ENCODE measurements at places on chromosomes 1 and 21.

DNA sequence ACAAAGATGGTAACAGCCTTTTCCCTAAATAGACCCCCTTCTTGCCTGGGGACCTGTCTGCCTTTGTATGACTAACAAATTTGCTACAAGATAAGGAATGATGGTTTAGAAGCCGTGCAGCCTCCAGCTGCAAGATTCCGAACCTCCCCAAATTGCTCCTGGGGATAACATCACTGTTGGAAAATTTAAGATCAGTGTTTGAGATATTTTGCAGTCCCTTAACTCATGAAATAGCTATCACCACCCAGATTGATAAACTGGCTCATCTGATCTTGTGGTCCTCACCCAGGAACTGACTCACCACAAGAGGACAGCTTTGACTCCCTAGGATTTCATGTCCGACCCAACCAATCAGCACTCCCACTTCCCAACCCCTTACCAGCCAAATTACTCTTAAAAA is 254.7 kb downstream of the USH2A start:
- DNase-seq, result no peak

GRCh38 chr1:9155879-9156278 is 27.0 kb upstream of the GPR157 start:
- DNase-seq, result no peak

- no peak for DNase-seq
Observed at GRCh38 chr21:45555251-45555556, 13.0 kb upstream of the SLC19A1 start.

GRCh38 chr1:178267646-178268094 is 173.8 kb downstream of the RASAL2 start:
- DNase-seq, result no peak

DNA sequence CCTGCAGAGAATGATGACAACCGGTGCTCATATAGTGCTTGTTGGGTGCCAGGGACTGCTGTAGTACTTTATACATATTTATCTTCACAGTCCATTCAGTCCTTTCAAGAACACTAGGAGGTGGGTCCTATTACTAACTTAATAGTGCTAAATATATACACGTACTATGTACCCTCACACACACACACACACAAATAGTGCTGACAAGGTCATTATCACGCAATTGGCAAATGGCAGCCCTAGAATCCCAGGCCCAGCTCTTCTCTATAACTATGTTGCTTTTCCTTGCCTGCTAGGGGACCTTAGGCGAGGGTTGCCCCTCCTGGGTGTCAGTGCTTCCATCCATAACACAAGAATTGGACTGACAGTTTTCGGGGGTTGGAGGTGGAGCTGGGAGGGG is 33.5 kb downstream of the TNFRSF8 start:
- no peak for DNase-seq

DNA sequence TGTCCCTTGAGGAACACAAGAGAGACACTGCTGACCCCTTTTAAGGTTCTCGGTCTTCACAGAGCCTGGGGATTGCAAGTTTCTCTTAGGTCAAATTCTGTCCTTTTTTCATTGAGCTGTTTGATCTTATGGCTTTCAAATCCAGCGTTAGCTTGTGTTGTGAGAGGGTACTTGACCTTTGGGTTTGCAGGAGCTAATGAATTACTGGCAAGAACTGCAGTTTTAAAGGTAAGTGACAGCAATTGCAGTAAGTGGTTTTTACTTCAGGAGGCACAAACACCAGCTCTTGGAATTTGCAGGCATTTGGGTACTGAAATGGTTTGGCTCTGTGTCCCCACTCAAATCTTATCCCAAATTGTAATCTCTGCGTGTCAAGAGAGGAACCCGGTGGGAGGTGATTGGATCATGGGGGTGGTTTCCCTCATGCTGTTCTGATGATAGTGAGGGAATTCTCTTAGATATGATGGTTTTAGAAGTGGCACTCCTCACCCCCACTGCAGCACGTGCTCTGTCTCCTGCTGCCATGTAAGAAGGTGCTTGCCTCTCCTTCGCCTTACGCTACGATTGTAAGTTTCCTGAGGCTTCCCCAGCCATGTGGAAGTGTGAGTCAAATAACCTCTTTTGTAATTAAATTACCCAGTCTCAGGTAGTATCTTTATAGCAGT is 134.5 kb upstream of the LYPLAL1 start:
- DNase-seq, result no peak

GRCh38 chr1:200179126-200179780 is 151.7 kb downstream of the NR5A2 start:
- no peak for DNase-seq

GRCh38 chr1:184604152-184604900 is 150.3 kb downstream of the EDEM3 start:
- DNase-seq, result no peak

- no peak for DNase-seq
Observed at GRCh38 chr1:22071511-22071910, 19.0 kb downstream of the CDC42 start.

GRCh38 chr1:21670059-21670881 is 1.1 kb upstream of the RAP1GAP start:
- DNase-seq, result no peak

GRCh38 chr1:167469280-167469965 is 48.9 kb downstream of the CD247 start:
- DNase-seq, result no peak

DNA sequence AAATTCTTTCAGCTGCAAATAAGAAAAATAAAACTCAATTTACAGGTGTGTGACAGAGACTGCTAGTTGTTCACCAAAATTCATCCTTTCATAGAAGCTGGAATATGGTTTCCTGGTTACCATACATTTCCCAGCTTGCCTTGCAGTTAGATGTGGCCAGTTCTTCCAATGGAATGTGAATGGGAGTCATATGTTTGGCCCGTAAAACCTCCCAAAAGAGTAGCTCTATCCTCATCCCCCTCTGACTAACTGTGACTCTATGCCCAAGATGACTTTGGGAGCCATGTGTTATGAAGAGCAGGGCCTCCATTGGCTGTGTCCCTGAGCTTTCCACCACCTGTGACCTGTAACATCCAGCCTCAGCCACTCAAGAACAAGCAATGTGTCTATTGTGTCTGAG is 90.6 kb upstream of the NGF start:
- DNase-seq, result no peak

DNA sequence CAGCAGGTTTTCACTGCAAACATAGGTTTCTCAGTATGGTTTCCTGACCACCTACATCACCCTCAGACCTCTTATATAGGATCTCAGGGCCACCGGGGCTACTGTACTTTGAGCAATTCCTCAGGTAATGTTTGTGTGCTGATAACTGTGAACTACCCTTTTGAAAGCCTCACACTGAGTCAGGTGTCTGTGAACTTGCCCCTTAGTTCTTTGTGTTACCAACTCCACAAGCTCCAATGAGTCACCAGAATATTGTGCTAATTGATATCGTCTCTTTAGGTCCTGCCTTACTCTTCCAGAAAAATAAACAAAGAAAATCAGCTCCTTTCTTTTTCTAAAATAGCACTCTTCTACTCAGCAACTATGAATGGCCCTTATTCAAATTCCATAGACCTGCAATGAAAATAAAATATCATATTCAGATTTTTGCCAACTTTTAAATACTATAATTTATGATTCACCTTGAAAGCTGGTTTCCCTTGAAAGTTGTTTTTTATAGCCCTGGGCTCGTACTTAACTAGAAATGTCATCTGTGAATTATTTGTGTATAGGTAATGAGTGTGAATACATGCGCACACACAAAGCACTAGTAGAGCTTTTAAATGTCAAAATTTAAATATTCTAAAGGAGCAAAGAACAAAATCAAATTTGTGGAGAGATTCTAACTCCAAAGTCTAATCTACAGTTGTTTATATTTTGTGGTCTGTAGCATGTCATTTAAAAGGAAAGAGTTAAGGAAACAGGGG is 88.1 kb upstream of the WARS2 start:
- no peak for DNase-seq

DNA sequence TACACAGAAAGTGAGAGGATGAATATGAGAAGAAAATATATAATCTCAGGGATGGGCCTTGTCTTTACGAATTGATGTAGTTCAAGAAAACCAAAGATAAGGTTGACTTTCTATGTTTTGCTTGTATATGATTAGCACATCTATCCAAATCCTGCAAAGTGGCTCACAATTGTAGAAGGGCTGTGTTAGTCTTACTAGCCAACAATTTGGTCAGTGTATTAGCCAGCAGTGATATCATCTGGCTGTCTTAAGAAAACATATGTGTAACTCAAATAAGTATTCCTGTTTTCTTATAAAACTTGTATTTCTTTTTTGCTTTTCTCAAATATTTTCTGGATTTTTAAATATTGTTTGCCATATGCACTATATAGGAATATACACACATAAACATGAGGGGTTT is 5.5 kb downstream of the SDCCAG8 start:
- DNase-seq, result no peak

- DNase-seq, result no peak
Observed at GRCh38 chr1:185680453-185680852, 53.7 kb upstream of the HMCN1 start.

DNA sequence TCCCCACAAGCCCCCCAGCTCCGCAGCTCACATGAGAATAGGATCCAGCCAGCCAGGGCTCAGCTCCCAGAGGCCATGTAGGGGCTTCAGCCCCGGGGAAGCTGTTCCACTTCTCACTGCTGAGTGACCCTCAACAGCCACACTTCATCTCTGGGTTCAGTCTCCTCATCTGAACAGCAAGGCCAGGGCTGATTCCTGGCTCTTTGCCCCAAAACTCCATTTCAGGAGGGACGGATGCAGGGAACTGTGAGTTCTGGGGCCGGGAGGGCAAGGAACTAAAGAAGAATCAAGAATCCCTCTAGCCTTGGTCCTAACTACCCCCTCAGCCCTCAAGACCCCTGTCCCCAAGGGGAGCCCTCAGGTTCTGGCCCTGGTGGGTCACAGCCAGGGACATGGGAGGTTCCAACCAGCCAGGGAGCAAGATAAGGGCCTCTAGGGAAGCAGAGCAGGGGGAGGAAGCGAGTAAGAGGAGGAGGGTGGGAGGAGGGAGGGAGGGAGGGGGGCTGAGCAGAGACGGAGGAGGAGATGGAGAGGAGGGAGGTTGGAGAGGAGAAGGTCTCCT is 13.1 kb downstream of the SDC3 start:
- no peak for DNase-seq

- DNase-seq, result no peak
Observed at GRCh38 chr1:101314244-101314643, 77.4 kb downstream of the S1PR1 start.

DNA sequence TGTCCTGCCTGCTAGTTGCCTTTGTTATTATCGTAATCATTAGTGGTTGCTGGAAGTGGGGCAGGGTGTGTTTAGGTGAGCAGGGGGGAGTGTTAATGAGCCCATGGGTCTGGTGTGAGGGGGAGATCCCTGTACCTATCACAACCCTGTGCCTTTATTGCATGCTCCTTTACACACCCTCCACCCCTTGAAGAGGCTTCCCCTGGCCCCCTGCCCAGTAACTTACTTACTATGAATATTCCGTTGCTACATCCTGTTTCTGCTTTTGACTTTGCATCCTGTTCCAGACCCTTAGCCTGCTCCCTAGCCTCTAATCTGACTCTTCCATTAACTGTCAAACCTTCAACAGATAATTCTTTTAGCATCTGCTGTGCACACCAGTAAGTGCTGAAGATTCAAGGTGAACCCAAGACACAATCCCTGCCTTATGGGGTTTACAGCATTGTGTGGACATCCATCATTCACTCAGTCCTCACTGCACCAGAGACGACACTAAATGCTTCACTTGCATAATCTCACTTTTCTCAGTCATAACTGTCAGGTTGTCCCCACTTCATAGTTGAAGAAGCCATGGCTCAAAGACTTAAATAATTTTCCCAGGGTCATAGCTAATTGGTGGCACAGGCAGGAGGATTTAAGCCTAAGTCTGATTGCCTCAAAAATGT is 47.9 kb downstream of the CDC7 start:
- no peak for DNase-seq

GRCh38 chr1:116110567-116111523 is at the start of gene MAB21L3:
MAB21L3 (plus strand) TSS chr1:116111399; CDS start chr1:116112616, 1,217 bp downstream.
- no peak for DNase-seq

DNA sequence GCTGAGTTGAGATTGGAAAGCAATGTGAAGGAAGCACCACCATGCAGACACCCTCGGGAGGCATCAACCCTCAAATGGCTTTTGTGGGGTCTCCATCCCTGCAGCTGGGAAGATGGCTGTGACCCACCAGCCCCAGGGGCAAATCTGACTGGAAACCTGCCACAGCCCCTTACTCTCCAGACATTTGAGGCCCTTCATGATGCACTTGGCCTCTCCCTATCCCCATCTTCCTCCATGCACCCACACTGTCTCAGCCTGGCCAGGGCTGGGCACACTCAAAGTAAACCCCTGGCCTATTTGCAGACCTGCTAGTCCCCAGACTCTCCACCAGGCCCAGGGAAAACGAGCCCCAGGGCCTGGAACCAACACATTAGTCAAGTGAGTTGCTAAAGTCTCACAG is 205.2 kb downstream of the MATN1 start:
- DNase-seq, result no peak

DNA sequence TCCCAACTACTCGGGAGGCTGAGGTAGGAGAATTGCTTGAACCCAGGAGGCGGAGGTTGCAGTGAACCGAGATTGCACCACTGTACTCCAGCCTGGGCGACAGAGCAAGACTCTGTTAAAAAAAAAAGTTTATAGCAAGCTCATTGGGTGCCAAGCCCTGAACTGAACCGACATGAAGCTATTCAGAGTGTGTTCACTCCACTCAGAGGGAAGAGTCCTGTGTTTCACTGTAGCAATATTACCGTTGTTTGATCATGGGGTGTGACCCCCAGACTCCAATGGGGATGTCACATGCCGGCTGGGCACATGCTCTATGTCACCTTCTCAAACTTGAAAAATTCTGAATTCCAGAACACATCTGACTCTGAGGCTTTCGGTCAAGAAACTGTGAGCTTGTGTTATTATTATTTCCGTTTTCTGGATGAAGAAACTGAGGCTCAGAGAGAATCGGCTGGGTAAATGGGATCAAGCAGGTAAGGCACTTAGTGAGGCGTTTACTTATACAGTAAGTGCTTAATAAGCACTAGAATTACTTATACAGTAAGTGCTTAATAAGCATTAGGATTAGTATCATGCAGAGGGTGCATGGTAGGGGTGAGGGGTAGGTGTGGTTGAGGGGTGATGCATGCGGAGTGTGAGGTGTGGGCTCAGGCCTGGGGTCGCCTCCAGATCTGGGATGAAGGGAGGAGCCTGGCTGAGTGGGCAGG is 36.2 kb downstream of the HSPG2 start:
- DNase-seq, result no peak

DNA sequence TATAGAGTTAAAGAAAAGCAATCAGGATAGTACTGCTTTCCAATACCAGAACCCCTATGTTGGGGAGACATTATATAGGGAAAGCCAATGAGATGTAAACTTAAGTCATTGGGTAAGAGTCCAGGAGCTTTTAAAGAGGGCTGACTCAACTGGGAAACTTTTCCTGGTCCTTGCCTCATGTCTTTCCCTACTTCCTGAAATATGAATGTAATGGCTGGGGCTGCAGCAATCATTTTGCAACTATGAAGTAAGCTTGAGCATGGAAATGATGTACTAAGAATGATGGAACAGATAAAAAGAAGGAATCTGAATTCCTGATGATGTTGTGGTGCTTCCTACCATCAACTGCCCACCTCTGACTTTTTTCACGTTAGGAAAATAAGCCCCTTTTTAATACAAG is 55.7 kb downstream of the WDR3 start:
- DNase-seq, result no peak
